Activated T-cell treated with anti-CD3 and anti-CD28 coated beads, Interleukin-2, amount 50 U/mL, for 1 hour (primary cell): ENCODE measurements at places on chromosomes 1 and 21.

GRCh38 chr1:36465731-36466369 lies 1.7 kb upstream of the MRPS15 start:
- no peak for DNase-seq

- DNase-seq, result no peak
These were observed 102.2 kb downstream of the NTMT2 start for GRCh38 chr1:170247751-170248521.

DNA sequence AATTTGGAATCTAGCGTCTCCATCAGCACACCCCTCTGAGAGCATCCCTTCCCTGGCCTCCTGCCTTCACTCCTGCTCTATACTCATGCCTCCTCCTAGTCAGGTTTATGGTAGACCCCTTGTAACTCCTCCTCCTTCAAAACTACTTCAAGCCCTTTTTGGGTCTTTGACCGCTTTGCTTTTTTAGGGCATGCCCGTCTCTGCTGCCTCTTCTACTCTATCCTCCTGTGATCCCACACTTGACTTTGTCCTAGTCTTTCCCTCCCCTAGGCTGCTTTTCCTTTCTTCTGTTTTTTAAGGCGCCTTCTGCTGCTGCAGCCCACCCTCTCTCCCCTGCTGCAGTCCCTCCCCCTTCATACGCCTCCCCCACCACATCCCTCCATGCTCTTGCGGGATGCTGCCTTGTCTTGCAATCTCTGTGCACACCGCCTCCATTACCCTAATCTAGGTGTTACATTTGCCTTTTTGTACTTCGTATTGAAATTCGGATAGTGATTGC lies 1.5 kb downstream of the SNX27 start:
- DNase-seq, result no peak

GRCh38 chr1:4021136-4021973 lies 121.3 kb upstream of the C1orf174 start:
- no peak for DNase-seq

GRCh38 chr1:149846593-149847466 lies 52.5 kb upstream of the BOLA1 start:
- no peak for DNase-seq

GRCh38 chr21:35556536-35556935 lies 503.8 kb downstream of the SETD4 start:
- DNase-seq, result no peak

DNA sequence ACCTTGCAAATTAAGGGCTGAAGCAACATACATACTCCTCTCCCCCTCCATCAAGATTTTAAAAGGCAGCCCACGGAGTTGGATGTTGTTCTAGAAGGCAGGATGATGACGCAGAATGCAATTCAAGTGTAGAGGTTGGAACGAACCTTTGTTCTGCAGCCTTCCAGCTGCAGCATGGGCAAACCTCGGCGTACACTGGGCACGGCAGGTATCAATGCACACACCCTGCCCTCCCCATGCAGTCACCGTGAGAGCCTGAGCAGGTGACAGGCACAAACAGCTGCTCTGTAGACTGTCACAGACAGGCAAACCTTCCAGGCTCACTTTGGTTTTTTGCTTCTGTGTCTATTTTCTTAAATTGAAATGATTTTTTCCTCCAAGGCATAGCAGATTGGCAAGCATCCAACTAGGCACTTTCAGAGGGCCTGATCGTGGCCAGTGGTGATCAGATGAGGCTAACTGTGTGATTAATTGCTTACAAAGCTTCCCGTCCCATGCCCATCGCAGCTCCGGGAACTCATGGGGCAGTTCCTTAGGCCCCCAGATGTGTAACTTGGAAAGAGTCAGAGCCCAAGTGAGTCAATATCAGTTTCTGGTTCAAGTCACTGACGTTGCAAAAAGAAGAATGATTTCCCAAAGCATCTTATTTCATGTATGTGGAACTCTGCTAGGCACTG lies 82.3 kb downstream of the ITPKB start:
- DNase-seq, result peak; percentile 71

GRCh38 chr1:112000048-112000447 lies 10.6 kb upstream of the KCND3 start:
- DNase-seq, result no peak

- DNase-seq, result no peak
These were observed 16.5 kb downstream of the RGL1 start for GRCh38 chr1:183821309-183821888.

DNA sequence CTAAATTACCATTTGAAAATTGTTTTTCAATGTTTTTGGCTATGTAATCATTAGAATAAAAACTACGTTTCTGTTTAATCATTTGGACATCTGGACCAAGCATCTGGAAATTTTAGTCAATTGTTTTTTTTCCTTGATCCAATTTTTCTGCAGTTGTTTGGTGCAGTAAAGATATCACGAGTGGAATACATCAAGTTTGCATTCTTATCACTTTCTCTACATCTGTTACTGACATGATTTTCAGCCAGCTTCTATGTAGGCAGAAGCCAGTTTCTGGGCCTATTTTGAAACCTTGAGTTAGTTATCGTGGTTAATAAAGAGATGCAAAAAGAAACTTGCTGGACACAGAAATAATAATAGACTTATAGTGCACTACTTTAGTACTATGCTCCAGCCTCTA lies 277.9 kb upstream of the ADAMTS5 start:
- no peak for DNase-seq

GRCh38 chr1:228149406-228150119 lies at the start of gene GJC2:
Gene GJC2 (plus strand): TSS chr1:228149930. CDS start chr1:228157759, 7,829 bp downstream.
- peak; percentile 17 for DNase-seq

DNA sequence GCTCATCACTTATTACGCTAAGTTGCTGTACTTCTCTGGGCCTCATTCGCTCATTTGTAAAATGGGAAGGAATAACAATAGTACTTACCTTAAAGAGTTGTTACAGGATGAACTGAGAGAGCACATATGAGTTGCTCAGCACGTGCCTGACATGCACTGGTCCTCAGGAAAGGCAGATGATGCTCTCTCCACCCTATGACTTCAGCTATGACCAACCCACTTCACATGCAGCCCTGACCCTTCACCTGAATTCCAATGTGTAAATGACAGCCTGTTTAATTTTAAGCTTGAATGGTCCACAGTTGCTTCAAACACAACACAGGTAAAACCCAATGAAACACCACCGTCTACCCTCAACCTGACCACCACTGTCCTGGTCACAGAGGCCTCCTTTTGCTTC lies 32.9 kb downstream of the GADD45A start:
- no peak for DNase-seq

- no peak for DNase-seq
These were observed 83.2 kb downstream of the SPSB1 start for GRCh38 chr1:9375912-9376311.
